ENCODE measurements at places on chromosomes 7 and 10.

GRCh38 chr10:624605-625332 lies 64.7 kb downstream of the DIP2C start:
- peak; percentile 61 for DNase-seq

DNA sequence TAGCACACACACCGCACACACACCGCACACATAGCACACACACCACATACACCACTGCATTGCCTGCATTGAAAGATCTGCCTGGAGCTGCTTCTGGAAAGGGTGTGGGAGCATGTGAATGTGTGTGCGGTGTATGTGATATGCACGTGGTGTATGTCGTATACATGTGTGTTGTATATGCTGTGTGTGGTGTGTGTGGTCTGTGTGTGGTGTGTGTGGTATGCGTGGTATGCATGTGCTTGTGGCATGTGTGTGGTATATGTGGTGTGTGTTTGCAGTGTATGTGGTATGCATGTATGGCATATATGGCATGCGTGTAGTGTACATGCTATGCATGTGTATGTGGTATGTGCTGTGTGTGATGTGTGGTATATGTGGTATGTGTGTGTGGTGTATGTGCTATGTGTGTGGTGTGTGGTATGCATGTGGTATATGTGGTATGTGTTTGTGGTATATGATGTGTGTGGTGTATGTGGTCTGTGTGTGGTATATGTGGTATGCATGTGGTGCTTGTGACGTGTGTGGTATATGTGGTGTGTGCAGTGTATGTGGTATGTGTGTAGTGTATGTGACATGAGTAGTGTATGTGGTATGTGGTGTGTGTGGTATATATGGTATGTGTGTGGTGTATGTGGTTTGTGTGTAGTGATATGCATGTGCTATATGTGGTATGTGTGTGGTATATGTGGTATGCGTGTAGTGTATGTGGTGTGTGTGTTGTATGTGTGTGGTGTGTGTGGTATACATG lies 176.2 kb downstream of the WDR37 start:
- DNase-seq: no peak

- no peak for DNase-seq
These were observed 82.3 kb upstream of the FGL2 start for GRCh38 chr7:77281780-77282478.

DNA sequence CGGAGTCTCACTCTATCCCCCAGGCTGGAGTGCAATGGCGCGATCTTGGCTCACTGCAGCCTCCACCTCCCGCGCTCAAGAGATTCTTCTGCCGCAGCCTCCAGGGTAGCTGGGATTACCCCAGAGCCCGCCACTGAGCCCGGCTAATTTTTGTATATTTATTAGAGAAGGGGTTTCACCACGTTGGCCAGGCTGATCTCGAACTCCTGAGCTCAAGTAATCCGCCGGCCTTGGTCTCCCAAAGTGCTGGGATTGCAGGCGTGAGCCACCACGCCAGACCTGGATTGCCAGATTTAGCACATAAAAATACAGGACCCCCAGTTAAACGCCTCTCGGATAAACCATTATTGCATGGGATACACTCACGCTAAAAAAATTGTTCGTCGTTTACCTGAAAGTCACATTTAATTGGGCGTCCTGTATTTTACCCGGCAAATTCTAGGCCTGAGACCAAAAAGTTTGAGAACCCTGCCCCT lies 375 bp upstream of the GATAD1 start:
- no peak for DNase-seq

DNA sequence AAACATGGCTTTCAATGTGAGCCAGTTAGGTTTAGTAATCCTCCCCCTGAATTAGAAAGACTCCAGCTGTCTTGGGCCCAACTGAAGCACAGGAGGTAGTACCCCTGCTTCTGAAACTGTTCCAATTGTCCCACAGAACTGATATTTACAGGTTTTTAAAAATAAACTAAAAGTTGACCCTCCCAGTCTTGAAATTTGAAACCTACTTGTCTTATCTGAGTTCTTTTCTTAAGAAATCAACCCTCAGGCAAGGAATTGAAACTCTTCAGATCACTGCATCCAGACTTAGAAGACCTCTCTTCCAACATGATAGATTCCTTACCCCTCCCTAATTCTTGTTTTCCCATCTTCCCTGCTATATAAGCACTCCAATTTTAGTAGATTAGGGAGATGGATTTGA lies 13.3 kb upstream of the ARHGAP21 start:
- DNase-seq: no peak
